Suppressor macrophage (primary cell): ENCODE measurements at places on chromosomes 16 and 17.

GRCh38 chr17:65023791-65024190, 32.7 kb downstream of the GNA13 start:
- no peak for DNase-seq

- no peak for DNase-seq
These were observed 18.4 kb upstream of the ITGA3 start for GRCh38 chr17:50037321-50038107.

DNA sequence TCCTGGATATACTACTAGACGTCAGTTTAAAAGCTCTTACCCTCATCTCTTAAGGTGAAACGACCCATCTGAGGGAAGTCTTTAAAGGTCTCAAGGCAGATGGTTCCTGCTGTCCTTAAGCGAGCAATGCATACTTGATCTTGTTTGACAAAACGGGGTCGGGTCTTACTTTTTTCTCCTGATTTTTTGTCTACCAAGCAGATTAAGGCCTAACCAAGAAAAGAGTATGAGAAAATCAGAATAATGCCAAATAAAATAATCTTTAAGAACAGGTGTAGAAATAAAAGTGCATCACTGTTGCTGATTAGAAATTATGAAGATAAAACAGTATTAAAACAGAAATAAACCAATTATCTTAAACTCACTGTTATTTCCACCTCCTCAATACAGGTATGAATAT, 24.4 kb upstream of the RSL1D1 start:
- DNase-seq = no peak

DNA sequence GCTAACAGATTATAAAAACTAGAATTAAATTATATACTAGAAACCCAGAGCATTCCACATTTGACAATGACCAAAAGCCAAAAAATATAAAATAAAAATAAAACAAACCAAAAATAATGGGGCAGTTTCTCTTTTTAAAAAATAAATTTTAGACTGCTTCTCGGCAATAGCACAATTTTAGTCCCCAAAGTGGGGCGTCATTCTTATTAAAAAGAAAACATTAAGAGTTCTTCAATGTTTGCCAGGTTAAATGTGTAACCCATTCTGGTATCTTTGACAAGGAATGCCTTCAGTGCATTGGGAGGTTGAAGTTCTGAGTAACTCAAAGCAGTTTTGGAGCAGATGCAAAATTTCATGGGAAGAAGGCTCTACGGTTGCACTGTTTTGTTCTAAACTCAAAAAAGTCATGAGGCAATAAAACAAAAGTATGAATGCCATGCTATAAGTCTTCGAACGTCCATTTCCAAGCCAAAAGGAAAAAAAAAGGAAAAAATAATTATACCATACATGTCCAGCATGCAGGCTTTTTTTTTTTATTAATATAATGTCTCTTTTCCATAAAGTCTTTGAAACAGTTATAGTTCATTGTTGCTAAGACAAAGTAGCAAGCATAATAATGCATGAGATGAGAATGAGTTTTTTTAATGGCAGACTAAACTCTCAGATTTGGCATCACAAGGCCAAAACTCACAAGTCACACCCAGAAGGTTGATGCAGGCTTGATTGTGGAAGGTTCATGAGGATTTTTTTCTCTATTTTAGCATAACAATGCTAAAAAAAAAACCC, 3.1 kb downstream of the MAF start:
- DNase-seq = peak; percentile 14

DNA sequence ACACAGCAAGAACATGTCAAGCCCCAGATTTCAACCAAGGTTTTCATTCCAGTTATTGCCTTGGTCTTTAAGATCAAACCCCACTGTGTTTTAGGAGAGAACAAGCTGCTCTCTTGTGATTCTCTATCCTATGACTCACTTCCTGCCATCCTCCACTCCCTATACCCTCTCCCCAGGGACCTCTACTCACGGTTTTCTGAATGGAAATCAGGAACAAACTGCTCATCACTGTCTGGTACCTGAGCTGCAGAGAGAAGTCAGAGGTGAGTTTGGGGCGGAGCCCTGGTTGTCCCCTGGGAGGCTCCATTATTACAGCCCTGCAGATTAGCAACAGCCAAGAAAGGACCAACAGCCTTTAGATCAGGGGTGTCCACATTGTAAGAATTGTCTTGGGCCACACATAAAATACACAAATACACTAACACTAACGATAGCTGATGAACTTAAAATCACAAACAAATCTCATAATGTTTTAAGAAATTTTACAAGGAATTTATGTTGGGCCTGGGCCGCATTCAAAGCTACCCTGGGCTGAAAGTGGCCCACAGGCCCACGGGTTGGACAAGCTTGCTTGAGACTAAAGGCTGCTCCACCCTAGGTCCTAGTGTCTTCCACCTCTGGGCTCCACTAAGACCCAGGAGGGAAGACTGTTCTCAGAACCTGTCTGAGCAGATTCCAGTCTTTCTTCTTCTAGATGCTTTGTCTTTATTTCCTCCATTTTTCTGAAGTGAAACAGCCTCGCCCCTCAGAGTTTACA, 9.7 kb downstream of the ETV4 start:
- no peak for DNase-seq

GRCh38 chr16:75481475-75481874, 13.8 kb downstream of the CHST6 start:
- DNase-seq = no peak

DNA sequence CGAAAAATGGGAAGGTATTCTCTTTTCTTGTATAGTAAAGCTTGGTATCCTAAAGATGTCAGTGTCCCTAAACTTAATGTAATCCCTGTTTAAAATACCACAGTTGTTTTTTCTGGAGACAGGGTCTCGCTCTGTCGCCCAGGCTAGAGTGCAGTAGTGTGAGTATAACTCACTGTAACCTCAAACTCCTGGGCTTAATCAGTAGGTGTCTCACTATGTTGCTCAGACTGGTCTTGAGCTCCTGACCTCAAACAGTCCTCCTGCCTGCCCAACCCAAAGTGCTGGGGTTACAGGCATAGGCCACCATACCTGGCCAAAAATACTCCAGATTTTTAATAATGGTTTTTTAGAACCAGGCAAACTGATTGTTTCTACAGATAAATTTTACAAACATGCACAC, 8.2 kb downstream of the DCAF7 start:
- DNase-seq = no peak

GRCh38 chr16:15498427-15499175, 64.2 kb downstream of the BMERB1 start:
- DNase-seq = no peak

GRCh38 chr16:75761108-75761507, 34.8 kb upstream of the CPHXL start:
- no peak for DNase-seq

GRCh38 chr17:76538281-76538931, 897 bp upstream of the CYGB start:
- DNase-seq = peak; percentile 49

- peak; percentile 1 for DNase-seq
These were observed 10.6 kb downstream of the CA10 start for GRCh38 chr17:52147872-52148271.

DNA sequence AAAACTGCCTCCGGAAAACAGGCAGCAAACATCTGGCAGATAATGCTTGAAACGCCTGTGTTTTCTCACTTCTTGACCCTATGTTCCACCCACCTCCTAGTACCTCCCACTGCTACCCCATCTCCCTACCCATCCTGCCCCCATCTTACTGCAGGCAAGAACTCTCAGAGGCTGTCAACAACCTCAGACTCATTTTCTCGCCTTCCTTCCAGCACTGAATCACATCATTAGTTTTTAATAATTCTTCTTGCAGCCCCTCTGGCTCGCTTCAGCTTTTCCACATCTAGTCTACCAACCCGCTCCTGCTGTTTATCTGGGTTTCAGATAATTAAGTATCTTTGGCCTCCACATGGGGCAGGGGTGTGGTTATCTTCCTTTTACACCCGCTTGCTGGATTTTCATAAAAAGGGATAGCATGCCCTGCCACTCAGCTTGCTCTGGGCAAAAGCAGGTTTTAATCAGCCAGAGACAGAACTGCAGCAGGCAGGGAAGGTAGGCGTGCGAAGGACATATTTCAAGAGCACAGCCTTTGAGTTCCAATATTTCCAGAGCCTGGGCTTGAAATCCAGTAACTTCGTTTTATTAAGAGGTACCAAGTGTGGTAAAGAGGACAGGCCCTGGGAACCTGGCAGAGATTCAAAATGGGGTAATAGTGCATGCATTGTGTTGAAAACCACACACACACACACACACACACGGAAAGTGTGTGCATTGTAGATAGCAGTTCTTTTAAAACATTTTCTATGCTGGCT, 87.5 kb downstream of the BMERB1 start:
- peak; percentile 13 for DNase-seq

DNA sequence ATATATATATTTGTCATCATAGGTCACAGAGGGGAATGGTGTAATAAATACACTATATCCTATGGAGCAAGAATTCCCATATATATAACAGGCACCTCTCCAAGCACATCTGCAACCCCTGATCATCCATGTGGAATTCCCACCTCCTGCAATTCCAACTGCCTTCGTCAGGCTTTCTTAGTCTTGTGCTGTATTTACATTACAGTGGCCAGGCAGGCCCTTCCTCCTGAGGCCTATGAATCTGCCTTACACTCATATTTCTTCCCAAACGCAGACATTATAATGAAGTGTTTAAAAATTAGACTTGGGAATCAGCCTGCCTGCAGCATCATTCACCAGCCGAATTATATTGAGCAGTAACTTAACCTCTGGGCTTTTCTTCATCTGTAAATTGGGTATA, 19.3 kb upstream of the DNAH9 start:
- DNase-seq = no peak

GRCh38 chr16:49056546-49056945, 225.1 kb downstream of the CBLN1 start:
- DNase-seq = no peak

- DNase-seq = peak; percentile 69
These were observed at the start of gene HS3ST2 for GRCh38 chr16:22813948-22814710. Gene HS3ST2, plus strand, starts transcription at chr16:22814162. Its CDS starts 449 bp downstream, at chr16:22814611.
